ENCODE measurements at places on chromosomes 1 and 21.

- no peak for DNase-seq
Observed at GRCh38 chr1:2632561-2633361, at the start of gene MMEL1. MMEL1 (minus strand) TSS chr1:2633016; CDS start chr1:2629484, 3,532 bp downstream.

GRCh38 chr1:198657550-198658064 lies 18.8 kb downstream of the PTPRC start:
- peak; percentile 64 for DNase-seq

DNA sequence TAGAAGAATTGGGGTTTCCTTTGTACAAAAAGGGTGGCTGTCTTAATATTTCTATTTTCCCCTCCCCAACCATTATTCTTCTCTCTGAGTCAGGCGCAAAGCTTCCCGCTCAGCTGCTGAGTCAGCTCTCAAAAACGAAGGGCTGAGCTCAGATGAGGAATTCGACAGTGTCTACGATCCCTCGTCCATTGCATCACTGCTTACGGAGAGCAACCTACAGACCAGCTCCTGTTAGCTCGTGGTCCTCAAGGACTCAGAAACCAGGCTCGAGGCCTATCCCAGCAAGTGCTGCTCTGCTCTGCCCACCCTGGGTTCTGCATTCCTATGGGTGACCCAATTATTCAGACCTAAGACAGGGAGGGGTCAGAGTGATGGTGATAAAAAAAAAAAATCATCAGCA lies 3.0 kb upstream of the TUFT1 start:
- DNase-seq = no peak

DNA sequence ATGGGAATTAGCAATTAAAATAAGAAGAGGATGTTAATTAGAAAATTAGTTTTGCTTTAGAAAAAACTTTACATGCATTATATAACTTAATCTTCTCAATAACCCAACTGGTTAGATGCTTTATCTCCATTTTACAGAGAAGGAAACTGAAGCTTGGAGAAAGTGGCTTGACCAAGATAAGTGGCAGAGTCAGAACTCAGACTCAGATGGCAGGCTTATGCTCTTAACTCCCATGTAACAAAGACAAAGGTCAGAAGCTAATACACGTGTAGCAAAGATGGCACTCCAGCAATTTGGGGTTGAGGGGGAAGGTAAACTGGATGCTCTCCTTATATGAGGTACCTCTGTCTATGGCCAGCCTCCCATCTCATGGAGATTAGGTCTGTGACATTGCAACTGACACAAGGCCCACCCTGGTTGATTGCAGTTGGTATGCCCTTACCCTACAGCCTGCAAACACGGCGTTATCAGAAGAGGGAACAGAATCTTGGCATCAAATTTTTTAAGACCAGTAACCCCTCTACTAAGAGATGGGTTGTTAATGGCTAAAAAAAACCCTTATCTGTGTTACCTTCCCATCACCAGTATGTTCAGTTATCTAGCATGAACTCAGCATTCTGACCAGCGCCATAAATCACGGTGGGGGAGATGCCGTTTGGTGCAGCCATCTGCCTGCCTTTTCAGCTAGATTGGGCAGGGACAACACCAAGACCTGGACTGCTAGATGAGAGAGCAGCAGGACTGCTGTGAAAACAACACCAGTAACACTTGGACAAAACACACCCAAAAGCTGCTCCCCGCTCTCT lies 97.0 kb downstream of the UBR4 start:
- DNase-seq = no peak

- DNase-seq = no peak
Observed at GRCh38 chr1:6965083-6965934, 180.1 kb downstream of the CAMTA1 start.

- peak; percentile 75 for DNase-seq
Observed at GRCh38 chr1:151146412-151147131, at the start of gene SEMA6C. SEMA6C (minus strand) TSS chr1:151146631; CDS start chr1:151142621, 4,010 bp downstream.

DNA sequence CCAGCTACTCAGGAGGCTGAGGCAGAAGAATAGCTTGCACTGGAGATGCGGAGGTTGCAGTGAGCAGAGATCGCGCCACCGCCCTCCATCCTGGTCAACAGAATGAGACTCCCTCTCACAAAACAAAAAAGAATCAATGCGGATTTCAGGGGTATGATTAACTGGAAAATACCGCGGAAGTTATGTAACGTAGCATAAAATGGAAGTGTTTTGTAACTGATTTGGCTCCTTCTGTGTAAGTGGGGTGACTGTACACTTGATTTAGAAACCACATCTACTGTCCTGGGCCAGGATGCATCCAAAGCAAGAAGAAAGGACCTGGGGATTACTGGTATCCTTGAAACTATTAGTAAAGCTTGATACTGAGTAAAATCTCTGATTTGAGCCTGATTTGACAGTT lies 3.1 kb upstream of the VAMP4 start:
- DNase-seq = no peak

GRCh38 chr1:244325056-244325758 lies 126.5 kb downstream of the ADSS2 start:
- DNase-seq = no peak
